Cortex of kidney (tissue), 1 donor: ENCODE measurements at places on chromosomes 2 and 18.

- DNase-seq = no peak
Observed at GRCh38 chr2:187168720-187169713, 279.0 kb downstream of the CALCRL start.

- no peak for DNase-seq
Observed at GRCh38 chr2:231353469-231353868, 42.0 kb upstream of the B3GNT7 start.

GRCh38 chr2:78682781-78683180 lies 342.7 kb upstream of the REG3G start:
- DNase-seq = no peak

GRCh38 chr2:85862426-85862825 lies 26.4 kb downstream of the ST3GAL5 start:
- DNase-seq = no peak

DNA sequence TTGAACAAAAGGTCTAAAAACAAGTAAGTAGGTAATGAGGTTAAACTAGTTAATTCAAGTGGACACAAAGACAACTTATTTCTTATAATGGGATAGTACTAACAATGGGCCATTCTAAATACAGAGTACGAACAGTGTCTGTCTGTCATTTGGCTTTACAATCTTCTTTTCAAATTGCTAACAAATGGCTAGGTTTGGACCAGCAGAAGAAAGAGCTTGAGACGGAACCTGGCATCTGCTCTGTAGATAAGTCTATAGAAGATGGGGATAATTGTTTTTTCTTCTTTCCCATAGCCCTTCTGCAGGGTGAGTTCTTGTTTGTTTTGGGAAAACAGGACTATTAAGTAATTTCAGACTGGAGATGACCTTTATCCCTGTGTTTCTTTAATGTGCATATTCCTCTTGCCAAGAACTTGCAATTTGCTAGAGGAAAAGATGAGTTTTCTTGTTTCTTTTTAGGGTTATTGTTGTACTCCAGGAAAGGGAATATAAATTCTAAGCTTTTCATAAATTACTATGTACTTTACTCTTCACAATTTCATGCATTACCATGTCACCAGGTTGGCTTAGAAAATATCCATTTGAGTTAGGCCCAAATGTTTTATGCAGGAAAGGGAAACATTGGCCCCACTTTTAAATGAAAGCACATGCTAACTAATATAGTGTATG lies 500.5 kb upstream of the SYT4 start:
- no peak for DNase-seq

DNA sequence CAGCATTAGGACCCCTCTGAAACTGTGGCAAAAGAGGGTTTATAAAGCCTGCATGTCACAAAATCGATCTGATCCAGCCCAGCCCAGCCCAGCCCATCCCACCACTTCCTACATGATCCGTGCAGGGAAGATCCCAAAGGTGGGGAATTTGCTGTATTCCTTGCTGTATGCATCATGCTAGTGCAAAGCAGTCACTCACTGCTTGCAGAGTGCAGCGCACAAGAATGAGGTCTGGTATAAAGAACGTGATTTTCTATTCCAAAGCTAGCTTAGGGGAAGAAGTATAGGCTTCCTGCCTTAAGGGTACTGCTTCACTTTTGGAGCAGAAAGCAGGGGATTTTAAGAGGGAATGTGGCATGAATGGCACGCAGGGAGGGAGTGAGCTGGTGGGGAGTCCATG lies 18.9 kb upstream of the SERPINB11 start:
- no peak for DNase-seq

GRCh38 chr18:57754577-57755338 lies 48.4 kb downstream of the ATP8B1 start:
- no peak for DNase-seq

DNA sequence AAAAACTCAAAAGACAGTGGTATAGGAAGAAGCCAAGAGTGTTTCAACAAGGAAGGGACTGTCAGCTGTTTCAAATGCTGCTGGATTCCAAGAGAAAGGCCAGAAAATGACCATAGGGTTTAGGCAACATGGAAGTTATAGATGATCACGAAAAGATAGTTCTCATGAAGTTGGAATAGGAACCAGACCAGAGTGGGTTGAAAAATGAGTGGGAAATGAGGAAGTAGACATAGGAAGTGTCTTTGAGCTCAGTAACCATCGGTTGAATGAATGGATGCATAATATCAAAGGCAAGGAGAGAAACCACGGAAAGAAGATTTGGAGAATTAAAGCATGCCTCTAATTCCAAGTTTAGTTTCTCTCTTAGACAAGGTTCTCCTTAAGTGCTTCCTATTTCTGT lies 1.3 kb downstream of the NCAPH start:
- no peak for DNase-seq

- DNase-seq = no peak
Observed at GRCh38 chr2:42249284-42249683, 80.1 kb downstream of the EML4 start.

GRCh38 chr2:40433736-40434135 lies 18.2 kb downstream of the SLC8A1 start:
- no peak for DNase-seq

- DNase-seq = no peak
Observed at GRCh38 chr2:85578243-85579180, 1.1 kb downstream of the VAMP8 start.

DNA sequence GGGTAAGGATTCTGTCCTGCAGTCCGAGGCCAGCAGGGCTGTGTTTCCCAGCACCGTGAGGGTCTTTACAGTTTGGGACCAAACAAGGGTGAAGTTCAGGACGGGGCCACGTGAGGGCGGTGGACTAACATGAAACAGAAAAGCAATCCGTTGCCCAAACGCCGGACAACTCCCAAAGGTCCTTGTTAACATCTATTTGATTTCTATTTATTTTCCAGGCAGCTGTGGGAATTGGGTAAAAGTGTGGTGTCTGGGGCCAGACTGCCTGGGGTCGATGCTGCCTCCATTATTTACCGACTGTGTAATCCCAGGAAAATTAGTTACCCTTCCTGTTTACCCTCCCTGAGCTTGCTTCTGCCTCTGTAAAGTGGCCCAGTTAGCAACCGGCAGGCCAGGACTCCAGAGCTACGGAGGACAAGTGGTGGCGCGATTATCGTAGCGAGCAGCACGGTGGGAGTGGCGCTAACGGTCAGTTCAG lies 66.3 kb upstream of the TCF7L1 start:
- no peak for DNase-seq

- DNase-seq = no peak
Observed at GRCh38 chr2:30257266-30258214, 26.2 kb downstream of the LBH start.

DNA sequence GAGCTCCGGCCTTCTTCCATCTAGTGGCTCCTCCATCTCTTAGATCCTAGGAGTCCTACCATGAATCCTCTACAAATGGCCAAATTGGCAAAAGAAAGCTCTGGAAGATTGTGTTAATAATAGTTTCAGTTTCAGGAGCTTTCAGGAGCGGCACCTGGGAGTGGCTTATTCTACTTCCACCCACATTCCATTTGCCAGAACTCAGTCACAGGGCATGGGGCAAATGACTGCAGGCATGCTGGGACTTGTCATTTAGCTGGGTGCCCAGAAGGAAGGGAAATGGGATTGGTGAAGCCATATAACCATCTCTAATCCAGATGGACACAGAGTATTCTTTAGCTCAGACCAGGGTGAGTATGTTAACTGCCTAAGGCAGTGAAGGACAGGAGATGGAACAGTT lies 3.6 kb upstream of the LRATD1 start:
- no peak for DNase-seq

GRCh38 chr2:111958901-111959300 lies 60.5 kb downstream of the MERTK start:
- no peak for DNase-seq
